ENCODE measurements at places on chromosomes 1 and 21.
A peak's percentile ranks its signal among the peaks of the same experiment; 100 is the strongest.

GRCh38 chr1:52571783-52572182, 18.9 kb upstream of the TUT4 start:
- DNase-seq = no peak

DNA sequence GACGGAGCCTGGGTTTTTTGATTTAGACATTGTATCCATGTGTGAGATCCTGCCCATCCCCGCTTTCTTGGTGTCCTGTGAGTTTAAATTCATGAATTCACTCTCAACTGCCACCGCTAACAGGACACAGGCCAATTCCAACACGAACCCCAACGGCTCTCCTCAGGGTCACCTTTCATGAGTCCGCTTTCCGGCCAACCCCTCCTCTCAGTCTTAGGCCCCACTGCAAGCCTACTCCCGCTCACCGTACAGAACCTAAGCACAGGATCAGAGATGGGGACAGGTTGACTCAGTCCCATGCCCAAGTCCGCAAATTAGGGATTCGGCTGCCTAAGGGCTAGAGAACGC, 238 bp upstream of the SCP2 start:
- DNase-seq = no peak

DNA sequence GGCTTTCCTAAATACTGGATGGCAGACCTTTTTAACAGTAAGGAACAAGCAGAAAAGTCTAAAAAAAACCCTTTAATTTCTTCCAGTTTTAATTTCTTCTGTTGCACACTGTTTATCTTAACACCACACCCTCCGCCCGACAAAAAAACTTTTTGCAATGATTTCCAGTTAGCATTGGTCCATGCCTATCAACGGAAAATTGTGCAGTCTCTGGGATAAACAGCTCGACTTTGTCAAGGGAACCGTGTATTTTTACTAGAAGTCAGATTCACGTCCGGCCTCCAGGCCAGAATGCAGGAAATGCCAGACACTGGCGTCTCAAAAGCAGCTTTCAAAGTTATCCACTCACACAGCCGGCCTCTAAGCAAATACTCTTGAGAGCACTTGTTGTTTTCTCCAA, 378 bp upstream of the NUP210L start:
- DNase-seq = peak; percentile 44

DNA sequence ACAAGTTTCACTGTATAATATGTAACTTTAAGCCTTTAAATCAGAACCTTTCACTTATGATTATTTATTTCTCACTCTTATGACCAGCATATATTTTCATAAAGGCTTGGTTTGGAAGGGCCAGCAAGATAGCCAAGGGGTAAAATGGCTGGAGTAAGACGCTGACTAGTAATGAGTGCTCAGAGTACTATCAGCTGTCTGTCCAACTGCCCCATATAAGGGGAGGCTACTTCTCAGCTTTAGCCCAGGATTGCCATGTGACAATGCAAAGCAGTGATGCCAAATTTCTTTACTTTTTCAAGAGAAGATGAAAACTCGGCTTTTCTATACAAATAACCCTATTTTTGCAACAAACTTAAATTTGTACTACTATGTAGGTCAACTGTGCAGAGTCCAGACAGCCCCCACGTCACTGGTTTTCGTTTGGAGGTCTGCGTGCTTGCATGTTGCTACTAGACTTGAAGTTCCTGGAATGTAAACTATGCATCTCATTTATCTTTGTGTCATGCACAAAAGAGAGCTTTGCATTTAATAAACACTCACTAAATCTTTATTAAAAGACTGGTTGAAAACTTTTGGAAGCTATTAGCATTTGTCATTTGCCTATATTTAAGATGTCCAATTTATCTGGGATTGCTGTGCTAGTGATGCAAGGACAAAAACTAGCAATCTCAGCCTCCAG, 110.4 kb downstream of the TNFSF18 start:
- no peak for DNase-seq

GRCh38 chr1:226041419-226041818, 21.1 kb upstream of the H3-3A start:
- DNase-seq = no peak

DNA sequence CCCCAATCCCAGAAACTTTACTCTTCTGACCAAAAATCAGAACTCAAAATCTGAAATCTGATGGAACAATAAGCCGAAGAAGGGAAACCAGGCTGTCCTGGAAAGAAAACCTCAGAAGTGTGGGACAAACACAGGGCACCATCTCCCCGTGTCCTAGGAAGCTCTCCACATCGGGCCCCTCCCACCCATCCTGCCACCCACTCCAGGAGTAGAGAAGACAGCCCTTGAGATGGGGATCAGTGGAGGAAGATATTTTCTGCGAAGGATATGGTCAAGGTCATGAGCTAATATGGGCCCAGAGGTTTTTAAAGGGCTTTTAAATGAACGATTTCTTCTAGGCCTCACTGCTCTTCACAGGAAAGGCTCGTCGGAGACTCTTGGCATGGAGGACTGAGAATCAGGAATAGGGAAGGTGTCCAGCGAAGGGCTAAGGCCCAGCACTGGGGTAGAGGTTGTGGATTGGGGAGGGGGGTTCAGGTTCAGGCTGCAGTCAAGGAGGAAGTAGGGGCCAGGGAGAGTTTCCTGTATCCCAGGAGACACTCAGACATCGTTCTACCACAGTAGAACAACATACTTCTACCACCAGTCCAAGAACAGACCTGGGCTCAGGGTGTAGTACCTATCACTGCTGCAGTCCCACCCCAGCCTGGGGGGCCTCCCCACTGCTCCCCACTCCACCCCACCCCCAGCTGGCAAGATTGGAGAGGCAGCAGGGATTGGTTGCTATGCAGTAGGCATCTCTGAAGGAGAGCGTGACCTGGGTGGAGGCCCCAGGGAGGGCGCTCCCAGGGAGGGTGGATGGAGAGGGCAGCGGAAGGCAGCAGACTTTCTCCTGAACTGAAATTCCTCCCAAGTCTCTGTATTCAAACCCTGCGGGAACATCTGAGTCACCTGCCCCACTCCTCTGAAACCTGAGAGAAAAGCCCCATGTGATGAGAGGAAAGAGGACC, 1.2 kb upstream of the S100A5 start:
- no peak for DNase-seq

- no peak for DNase-seq
These were observed 29.6 kb downstream of the SIM2 start for GRCh38 chr21:36728371-36729111.
